Skin of body (tissue), 3 donors: ENCODE measurements at places on chromosomes 7 and 10.

- no peak for DNase-seq
These were observed 6.4 kb downstream of the USP54 start for GRCh38 chr10:73584737-73585136.

GRCh38 chr7:158166386-158167340 is 421.0 kb downstream of the PTPRN2 start:
- no peak for DNase-seq

DNA sequence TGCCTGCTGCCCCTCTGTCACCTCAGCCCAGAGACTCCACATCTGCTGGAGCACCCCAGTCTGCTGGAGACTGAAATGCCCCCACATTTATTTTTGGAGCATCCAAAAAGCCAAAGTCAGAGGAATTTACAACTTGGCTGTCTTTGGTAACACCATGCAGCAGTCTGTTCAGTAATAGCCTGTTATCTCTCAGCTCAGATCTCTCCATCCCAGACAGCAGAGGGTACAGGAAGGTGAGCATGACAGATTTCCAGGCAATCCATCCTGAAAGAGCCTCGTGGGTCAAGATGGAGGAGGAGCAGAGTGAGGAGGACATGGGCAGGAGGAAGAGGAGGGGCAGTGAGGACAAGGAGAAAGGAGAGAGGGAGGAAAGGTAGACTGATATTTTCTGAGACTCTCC is 55.9 kb downstream of the GRID1 start:
- no peak for DNase-seq

- DNase-seq = no peak
These were observed 19.0 kb upstream of the GALNTL5 start for GRCh38 chr7:151937286-151937685.

- no peak for DNase-seq
These were observed 14.4 kb upstream of the DPYSL4 start for GRCh38 chr10:132172091-132173066.
